ENCODE measurements at places on chromosomes 1 and 21.
A peak's percentile ranks its signal among the peaks of the same experiment; 100 is the strongest.

DNA sequence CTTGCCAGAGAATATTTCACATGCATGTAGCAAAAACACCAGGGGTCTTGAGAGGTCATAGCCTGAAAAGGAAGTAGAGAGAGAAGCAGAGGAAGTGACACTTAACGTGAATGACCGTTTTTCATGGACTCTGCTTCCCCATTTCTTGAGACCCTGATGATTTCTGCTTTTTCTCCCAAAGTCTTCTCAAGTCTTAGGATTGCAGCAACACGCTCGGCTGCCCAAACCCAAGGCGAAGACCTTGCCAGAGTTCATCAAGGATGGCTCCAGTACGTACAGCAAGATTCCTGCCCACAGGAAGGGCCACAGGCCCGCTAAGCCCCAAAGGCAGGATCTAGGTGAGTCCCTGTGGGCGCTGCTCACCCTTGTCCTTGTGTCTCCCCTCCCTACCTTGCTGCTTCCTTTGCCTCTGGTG, 12.8 kb downstream of the THEMIS2 start:
- DNase-seq: no peak

GRCh38 chr1:84434801-84435549, 36.7 kb downstream of the DNASE2B start:
- DNase-seq: no peak

- no peak for DNase-seq
Observed at GRCh38 chr1:221911714-221912113, 169.8 kb upstream of the DUSP10 start.

DNA sequence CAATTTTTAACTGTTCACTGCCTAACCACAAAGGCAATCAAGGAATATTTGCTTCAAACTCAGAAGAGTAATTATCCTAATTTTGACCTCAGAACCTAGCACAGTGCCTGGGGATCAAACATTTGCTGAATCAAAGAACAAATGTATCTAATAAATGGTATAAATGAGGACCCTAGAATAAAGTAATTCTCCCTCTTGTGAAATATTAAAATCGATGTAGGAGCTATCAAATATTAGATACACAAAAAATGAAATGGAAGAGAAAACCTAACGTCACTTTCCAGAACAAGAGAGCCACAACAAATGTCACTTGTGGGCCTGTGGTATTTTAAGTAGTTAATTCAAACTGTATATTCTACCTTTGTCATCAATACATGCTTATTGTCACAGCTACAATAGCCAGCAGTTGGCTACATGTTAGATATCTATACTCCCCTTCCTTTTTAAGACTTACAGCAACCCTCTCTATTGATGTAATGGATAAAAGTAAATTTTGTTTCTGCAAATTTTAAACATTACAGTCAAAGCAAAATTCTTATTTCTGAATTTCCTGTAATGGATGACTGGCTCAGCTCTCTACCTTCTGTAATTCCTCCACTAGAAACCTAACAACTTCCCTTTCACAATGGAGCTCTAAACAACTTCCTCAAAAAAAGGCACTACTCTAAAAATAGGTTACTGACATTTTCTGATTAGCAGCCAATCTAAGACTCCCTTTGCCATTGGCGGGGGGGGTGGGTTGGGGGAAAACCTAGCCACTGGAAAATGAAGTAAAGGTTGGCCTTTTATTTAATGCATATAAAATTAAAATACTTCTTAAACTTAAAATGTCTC, 37.6 kb downstream of the PUM1 start:
- no peak for DNase-seq

- DNase-seq: no peak
Observed at GRCh38 chr1:110700767-110701166, 26.0 kb upstream of the KCNA3 start.

DNA sequence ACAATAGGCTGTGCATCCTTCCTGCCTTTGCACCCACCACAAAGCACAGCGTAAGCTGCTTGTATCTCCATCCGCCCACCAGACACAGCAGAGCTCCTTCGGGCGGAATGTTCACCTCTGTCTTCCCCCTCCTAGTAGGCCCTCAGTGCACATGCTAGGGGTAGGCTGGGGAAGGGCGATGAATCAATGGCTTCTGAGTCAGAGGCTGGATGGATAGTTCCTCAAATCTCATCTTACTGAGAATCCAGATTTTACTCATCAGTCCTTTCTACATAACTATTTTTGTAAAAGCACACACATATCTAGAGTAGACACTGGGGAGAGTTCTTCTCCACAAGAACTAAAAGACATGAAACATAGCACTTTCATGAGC, 73.8 kb downstream of the BCAR3 start:
- DNase-seq: no peak

DNA sequence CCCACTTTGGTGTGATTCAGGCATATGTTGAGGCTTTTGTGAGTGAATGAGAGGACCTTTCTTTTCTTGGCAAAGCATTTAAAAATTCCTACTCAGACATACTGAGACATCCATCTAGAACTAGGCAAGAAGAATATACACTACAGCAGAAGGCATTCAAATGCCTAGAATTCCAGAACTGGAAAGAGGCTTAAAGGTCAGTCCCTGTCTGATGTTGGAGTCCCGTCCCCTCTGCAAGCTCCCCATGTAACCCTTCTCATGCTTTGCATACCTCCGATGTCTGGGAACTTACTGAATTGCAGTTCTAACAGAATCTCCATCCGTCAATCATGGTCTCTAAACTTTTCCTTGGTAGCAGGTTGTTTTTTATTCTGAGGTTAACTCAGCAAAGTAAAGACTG, 152.9 kb downstream of the ATP6V1G3 start:
- no peak for DNase-seq

- no peak for DNase-seq
Observed at GRCh38 chr1:54973205-54973921, 7.1 kb upstream of the TMEM61 start.

- DNase-seq: no peak
Observed at GRCh38 chr21:35571910-35572309, 488.4 kb downstream of the SETD4 start.

GRCh38 chr1:27609618-27610240, 5.8 kb upstream of the AHDC1 start:
- no peak for DNase-seq

DNA sequence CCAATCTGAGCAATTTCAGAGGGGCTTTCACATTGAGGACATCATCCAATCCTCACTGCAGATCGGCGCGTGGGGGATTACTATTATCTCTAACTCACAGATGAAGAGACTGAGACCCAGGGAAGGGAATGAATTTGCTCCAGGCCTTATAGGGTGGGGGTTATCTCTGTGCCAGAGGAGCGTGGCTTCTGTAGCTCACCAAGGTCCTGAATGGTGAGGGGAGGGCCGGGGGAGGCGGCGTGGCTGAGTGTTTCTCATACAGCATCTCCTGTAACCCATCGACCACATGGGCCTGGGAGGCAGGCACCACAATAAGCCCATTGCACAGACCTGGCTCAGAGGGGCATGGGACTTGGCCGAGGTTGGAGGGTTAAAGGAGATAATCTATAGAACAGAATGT, 143.0 kb upstream of the KLHDC7A start:
- no peak for DNase-seq

DNA sequence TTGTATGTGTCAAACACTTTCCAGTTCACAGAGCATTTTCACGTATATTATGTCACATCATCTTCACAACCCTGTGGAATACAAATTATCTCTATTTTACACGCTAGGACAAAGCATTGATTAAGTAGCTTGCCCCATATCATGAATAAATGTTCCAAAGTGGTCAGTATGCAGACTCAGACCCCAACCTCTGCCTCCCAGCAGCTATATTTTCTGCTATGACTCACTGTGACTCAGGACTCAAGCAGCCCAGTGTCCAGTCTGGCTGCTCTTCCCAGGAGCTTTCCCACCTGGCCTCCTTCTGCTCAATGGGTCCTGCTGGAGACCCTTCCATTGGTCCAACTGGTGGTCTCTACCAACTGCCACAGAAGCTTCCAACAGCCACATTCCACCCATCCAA, 56.0 kb upstream of the RAP1A start:
- DNase-seq: peak; percentile 66

GRCh38 chr1:196114193-196114592, 494.0 kb downstream of the KCNT2 start:
- DNase-seq: peak; percentile 73

GRCh38 chr1:21852282-21853130, 40.4 kb downstream of the LDLRAD2 start:
- DNase-seq: no peak

DNA sequence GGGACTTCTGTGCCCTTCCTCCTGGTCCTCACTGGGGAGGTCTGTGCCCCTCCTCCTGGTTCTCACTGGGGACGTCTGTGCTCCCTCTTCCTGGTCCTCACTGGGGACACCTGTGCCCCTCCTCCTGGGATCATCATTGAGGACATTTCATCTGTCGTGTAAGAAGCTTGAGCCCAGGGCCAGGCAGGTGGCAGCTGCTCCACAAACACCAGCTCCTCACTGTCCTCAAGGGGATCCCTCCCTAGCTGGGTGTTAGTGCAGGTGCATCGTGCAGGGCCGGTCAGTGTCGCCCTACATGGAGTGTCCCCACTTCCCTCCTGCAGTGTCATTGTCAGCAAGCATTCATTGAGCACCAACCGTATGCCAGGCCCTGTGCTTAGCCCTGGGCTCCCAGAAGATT, 312.7 kb downstream of the PTPRU start:
- DNase-seq: no peak

DNA sequence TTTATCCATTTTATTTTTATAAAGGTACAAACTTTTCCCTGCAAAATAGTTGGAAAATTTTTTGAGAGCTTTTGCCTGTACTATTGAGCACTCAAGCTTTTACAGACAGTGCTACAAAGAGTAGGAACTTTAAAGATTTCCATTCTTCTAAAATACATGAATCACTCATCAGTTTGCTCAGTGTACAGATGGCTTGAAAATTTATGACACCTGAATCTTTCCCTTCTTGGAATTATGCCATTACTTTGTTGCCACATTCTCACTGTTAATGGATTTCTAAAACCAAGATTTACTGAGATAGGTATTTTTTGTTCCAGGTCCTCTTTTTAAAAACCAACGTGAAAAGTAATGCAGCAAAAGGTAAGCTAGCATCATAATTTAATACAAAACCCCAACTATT, 76.0 kb downstream of the GPATCH2 start:
- DNase-seq: no peak

DNA sequence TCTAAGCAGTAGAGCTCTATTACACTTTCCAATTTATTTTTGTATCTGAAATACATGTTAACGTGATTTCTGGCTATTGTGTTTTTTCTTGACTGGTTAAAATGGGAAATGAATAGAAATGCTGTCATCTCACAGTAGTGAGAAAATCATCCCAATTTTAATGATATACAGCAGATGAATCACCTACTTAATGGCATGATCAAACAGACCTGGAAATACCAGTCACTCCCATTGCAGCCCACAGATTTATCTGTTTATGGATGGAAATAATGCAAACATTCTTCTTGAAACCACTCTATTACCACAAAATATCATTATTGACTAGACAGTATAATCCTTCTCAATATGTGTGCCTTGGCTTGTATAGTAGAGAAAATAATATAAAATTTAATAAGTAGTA, 497.8 kb upstream of the ADAMTS5 start:
- DNase-seq: peak; percentile 46

DNA sequence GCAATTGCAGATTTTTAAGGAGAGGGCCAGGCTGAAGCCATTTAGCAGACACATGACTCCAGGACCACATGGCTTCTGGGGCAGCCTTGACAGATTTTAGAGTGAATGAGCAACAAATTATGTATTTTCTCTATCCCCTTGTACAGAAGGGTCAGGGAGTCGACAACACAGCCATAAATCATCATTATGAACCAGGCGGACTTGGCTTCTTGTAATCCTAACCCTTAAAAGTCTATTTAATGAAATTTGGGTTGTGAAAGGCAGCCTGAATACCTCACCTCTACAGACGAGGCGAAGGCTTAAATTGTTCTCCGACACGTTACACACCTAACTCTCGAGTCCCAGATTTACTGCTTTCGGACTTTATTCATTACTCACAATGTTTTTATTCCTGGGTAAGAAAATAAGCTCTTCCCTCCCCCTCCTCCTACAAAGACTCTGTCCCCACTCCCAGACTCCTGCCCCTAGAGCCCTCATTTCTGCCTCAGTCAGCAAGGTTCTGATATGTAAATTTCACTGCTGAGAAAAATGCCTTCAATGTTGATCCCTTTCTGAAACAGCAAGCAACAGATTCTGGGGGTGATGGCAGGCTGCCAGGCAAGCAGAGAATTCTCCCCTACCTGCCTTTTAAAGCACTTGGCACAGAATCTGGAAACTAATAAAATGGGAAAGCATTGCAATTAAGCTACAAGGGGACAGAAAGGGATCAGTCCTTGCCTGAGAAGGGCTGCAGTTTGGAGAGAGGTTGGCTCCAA, 51.6 kb downstream of the PLPP3 start:
- no peak for DNase-seq

GRCh38 chr21:37837381-37837780, 78.9 kb downstream of the KCNJ6 start:
- no peak for DNase-seq

GRCh38 chr1:30315185-30315960, 408.0 kb downstream of the MATN1 start:
- DNase-seq: no peak

DNA sequence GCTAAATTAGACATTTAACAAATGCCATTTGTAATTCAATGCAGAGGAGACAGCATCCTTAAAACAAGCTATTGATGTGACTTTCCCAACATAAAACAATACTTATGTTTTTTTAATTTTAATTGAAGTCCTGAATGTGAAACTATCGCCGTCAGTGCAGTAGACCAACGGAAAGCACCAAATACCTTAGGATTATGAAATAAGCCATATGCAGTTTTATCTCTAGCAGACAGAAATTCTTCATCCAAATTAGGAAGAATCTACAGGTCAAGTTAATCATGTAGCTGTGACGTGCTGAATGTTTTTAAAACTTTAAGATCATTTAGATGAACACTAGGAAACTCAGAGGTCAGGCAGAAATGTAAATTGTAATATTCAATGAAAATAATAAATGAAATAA, 714 bp upstream of the ST6GALNAC5 start:
- DNase-seq: no peak

GRCh38 chr1:154557939-154558719, at the start of gene UBE2Q1:
UBE2Q1 (minus strand) TSS chr1:154558662; CDS start chr1:154558553, 109 bp downstream.
- DNase-seq: no peak

DNA sequence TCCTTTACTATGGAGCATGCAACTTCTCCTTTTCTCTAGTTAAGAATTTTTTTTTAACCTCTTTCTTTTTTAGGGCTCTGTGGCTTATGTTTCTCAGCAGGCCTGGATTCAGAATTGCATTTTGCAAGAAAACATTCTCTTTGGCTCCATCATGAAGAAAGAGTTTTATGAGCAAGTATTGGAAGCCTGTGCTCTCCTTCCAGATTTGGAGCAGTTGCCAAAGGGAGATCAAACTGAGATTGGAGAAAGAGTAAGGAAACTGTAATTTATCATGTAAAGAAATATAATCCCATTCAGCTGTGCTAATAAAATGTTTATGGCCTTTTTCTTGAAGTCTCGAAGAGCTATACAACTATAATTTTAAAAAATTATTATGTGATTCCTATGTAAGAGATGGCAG, 70.1 kb downstream of the HSPA13 start:
- no peak for DNase-seq

GRCh38 chr1:10613340-10613739, 138.6 kb downstream of the PEX14 start:
- DNase-seq: no peak

- DNase-seq: no peak
Observed at GRCh38 chr1:221161571-221162041, 282.4 kb downstream of the HLX start.

Data from NCI-H226 (cell line).